ENCODE measurements at places on chromosomes 4 and X. TPM values are rescaled to one million over a fixed set of nuclear protein-coding genes. Genes with fewer than 3 reads are reported as not detected.
A peak's percentile ranks its signal among the peaks of the same experiment; 100 is the strongest.

- DNase-seq: no peak
These were observed 465.2 kb upstream of the IGFBP7 start for GRCh38 chr4:57575426-57575825.

GRCh38 chrX:48649102-48649501 lies 34.5 kb upstream of the WAS start:
- DNase-seq: no peak

- no peak for DNase-seq
These were observed 7.9 kb upstream of the CBR4 start for GRCh38 chr4:169017971-169018370.

- DNase-seq: peak; percentile 67
These were observed 69.8 kb downstream of the GAB1 start for GRCh38 chr4:143406523-143406922.

DNA sequence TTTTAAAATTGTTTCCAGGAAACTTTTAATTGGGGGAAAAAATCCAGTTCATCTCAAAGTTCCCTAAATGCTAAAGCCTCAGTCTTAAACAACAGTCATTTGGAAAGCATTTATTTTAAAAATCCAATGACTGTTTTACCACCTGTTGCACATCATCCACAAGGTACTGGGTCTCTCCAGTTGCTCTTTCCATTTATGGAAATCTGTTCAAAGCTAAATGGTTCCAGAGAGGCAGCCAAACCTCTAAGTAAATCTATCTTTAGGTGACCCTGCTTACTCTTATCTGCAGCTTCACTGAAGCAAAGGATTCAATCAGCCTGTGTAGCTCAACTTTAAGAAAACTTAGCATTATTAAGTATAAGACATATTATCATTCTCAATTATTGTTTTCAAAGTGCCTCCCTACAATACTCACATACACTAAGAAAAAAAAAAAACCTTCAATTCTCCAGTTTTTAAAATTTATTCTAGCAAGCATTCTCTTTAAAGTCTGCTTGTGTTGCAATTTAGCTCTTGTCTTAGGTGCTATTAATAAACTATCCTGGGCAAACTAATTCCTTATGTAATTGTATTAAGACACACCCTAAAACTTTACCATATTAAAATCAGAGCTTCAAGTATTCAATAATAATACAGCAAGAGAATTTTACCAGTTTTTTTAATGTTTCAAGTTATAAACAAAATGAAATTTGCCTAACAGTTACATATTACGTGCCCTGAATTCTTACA lies 60.6 kb downstream of the NOCT start:
- no peak for DNase-seq

GRCh38 chrX:119688911-119689321 lies 4.1 kb downstream of the SEPTIN6 start:
- DNase-seq: no peak

GRCh38 chr4:158769175-158769921 lies 522 bp downstream of the FNIP2 start:
- DNase-seq: peak; percentile 16

DNA sequence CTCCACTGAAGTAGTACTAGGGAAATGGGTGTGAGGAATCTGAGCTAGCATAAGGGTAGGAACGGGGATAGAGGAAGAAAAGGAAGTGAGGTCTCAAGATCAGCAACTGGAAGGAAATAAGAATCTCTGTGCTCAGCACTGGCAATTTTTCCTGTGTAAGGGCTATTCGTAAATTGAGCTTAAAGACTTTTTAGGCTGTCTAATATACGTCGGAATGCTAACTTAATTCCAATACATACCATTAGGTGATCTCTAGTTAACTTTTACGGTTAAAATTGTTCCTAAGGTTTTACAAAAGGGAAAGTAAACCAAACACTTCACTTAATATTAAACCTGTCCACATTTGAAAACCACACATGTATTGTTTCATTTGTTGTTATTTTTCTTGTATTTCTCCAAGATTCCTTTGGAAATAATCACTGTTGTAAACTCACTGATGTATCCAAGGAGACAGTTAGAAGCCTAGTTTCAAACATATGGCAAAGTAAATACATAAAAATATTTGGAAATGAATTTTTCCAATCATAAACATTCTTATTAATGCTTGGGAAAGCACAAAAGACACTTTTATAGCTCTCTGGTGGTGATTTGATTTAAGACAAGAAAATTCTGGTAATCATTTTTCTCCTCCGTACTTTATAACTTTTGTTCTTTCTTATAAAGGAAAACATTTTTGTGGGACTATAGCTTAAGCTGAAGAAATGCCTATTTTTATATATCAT lies 28.1 kb upstream of the HPGDS start:
- no peak for DNase-seq

- no peak for DNase-seq
These were observed 24.9 kb upstream of the DYNLT3 start for GRCh38 chrX:37872303-37872655.

DNA sequence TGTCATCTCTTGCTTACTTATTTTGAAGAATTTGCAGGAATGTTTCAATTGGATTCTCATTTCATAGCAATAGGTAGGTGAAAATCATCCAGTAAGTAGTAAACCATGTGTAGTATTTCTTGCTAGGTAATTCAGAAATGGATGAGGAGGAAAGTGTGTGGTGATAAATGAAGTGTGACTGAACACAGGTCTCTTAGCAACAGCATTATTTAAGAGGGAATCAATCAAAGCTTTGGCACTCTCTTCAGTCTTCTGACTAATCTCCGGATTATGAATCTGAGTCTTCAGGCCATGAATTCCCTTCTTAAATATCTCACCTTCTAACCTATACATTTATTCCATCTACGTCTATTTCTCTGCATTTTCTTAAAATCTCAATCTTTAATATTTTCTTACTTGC lies 55.8 kb upstream of the ARHGAP24 start:
- DNase-seq: no peak

GRCh38 chr4:188403272-188403671 lies 264.0 kb downstream of the TRIML1 start:
- DNase-seq: no peak

- no peak for DNase-seq
These were observed 99.1 kb downstream of the PDLIM5 start for GRCh38 chr4:94550851-94551250.

- no peak for DNase-seq
These were observed 51.2 kb downstream of the LGI2 start for GRCh38 chr4:24979554-24979953.

GRCh38 chrX:47217121-47217851 lies 1.2 kb upstream of the CDK16 start:
- peak; percentile 81 for DNase-seq

- DNase-seq: no peak
These were observed 32.7 kb downstream of the NFKB1 start for GRCh38 chr4:102533904-102534303.

DNA sequence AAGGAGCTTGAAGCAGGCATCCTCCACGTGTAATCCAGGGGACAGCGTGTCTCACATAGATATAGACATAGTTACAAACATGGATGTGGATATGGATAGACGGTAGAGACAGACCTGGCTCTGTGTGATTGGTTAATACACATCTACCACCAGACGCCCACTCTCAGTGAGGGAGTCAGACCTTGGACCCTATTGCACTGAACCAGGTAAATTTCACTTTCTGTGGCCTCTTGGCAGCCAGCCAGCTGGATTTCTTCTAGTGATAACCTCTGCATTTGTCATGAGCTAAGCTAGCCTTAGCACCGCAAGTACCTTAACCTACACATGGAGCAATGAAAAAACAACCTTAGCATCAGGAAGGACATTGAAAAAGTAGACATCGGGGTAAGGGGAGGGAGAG lies 79.2 kb upstream of the ACSL4 start:
- no peak for DNase-seq

DNA sequence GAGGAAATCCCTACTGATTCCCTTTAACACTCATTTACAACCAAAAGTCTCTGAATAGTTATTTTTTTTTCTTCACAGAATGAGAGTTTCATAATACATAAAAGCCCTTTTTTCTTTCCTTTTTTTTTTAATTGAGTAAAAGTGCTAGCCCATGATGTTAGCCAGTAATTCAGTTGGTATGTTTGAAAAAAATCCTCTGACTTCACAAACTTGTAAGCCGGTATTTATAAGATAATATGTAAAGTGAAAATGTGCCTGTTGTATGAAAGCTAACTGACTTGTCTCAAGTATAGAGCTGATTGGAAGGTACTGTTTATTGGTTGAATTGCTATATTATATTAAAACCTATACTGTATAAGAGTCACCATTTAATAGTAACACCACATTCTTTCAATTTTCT lies 70.2 kb upstream of the NEIL3 start:
- peak; percentile 33 for DNase-seq

DNA sequence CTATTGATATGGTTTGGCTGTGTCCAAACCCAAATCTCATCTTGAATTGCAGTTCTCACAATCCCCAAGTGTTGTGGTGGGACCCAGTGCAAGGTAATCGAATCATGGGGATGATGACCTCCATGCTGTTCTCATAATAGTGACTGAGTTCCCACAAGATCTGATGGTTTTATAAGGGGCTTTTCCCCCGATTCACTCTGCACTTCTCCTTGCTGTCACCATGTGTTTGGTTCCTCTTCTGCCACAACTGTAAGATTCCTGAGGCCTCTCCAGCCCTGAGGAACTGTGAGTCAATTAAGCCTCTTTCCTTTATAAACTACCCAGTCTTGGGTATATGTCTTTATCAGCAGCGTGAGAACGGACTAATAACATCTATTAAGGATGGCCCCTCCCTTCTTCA lies 68.8 kb downstream of the FBXW7 start:
- no peak for DNase-seq

GRCh38 chr4:4333265-4333706 lies 43.2 kb downstream of the ZBTB49 start:
- peak; percentile 94 for DNase-seq

DNA sequence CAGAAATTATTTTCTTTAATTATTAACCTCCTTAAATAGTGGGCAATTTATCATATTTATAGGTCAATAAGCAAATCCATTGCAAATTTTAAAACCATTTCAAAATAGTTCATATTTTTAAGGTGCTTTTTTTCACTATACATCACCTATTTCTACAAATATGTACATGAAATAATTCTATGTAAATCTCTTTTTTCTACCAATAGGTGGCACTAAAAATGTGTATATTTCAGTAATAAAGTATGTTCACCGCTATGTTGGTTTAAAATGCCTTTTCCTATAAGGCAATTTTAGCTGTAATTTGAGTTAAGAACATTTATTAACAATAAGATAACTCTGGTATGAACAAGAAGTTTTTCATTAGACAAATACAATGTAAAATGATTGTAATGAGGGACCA lies 672.2 kb downstream of the KCTD8 start:
- peak; percentile 6 for DNase-seq

DNA sequence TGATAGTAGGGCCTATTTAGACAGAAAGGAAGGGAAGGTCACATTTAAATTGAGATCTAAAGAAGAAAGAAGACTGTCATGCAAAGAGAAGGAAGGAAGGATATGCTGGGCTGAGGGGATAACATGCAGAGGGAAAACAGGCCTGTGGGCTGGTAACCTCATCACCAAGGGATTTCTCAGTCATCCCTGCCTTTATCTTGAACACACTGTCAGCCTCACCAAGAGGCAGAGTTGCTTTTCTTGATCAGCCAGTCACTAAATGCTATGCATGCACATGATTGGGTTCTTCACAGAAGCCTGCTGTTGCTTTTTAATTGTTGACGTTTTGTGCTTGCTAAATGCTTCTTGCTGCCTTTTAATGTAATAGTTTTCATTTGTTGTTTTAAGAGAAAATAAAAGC lies 113.0 kb downstream of the ARHGAP24 start:
- no peak for DNase-seq

DNA sequence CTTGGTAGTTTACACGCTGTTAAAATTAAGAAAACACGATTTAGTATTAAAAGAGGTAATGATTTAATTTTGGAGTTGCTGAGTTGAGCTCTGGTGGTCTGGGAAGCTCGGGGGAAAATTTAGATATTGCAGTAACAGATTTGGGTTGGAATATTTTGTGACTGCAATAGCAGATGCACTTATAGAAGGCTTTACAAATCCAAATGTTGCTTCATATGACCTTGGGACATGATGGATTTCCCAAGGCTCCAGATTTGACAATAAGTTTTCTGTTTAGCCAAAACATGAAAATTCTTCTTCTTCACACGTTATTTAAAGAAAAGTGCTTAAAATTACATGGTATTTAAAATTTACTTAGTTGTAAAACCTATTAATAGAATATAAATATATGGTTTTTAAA lies 302.0 kb downstream of the SPRY1 start:
- peak; percentile 42 for DNase-seq

DNA sequence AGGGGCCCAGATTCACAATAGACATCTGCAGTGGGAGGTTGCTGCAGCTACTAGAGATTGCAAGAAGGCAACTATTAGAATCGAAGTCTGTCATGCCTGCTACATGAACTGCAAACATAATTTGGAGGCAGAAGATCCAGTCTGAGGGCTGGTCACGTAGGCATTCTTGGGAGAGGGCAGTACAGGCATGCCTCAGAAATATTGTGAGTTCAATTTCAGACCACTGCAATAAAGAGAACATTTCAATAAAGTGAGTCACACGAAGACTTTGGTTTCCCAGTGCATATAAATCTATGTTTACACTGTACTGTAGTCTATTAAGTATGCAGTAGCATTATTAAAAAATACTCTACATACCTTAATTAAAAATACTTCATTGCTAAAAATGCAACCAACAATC lies 585.8 kb upstream of the FAT1 start:
- DNase-seq: peak; percentile 35

- DNase-seq: peak; percentile 22
These were observed 258.1 kb upstream of the NEIL3 start for GRCh38 chr4:177051473-177052060.

- no peak for DNase-seq
These were observed 30.1 kb downstream of the CYBB start for GRCh38 chrX:37809970-37810369.

- DNase-seq: peak; percentile 93
These were observed 16.5 kb upstream of the RHOH start for GRCh38 chr4:40180356-40180755.

- no peak for DNase-seq
These were observed 21.5 kb downstream of the FAM9C start for GRCh38 chrX:13022926-13023325.

GRCh38 chrX:154827194-154828015 lies 7.1 kb downstream of the SMIM9 start:
- DNase-seq: no peak

The TSPAN6 gene
- 44.5 TPM for total RNA-seq

The FAM241A gene
- 1.6 TPM for total RNA-seq

The H2BW2 gene
- not detected for total RNA-seq

The MMRN1 gene
- total RNA-seq: not detected

The SCLT1 gene
- 19.3 TPM for total RNA-seq

The EGF gene
- total RNA-seq: 6.5 TPM

The XG gene
- total RNA-seq: 4.7 TPM

The RHOXF1 gene
- not detected for total RNA-seq

The ENPEP gene
- total RNA-seq: 0.32 TPM

The RTL3 gene
- 0.32 TPM for total RNA-seq

The USP51 gene
- 3.5 TPM for total RNA-seq

The TRPC3 gene
- 1.3 TPM for total RNA-seq

The STATH gene
- total RNA-seq: not detected

The GABRE gene
- total RNA-seq: 24.2 TPM

The DRD5 gene
- not detected for total RNA-seq

The OPRPN gene
- not detected for total RNA-seq

The RNF150 gene
- total RNA-seq: 12.2 TPM

The CLCN4 gene
- 2.3 TPM for total RNA-seq

The ZNF330 gene
- 25.8 TPM for total RNA-seq

The CDKN2AIP gene
- 11.9 TPM for total RNA-seq

The C4orf46 gene
- total RNA-seq: 13.2 TPM
